ENCODE measurements at places on chromosomes 5 and 9.

GRCh38 chr5:20469792-20470191, 481.8 kb upstream of the CDH18 start:
- DNase-seq, result no peak

DNA sequence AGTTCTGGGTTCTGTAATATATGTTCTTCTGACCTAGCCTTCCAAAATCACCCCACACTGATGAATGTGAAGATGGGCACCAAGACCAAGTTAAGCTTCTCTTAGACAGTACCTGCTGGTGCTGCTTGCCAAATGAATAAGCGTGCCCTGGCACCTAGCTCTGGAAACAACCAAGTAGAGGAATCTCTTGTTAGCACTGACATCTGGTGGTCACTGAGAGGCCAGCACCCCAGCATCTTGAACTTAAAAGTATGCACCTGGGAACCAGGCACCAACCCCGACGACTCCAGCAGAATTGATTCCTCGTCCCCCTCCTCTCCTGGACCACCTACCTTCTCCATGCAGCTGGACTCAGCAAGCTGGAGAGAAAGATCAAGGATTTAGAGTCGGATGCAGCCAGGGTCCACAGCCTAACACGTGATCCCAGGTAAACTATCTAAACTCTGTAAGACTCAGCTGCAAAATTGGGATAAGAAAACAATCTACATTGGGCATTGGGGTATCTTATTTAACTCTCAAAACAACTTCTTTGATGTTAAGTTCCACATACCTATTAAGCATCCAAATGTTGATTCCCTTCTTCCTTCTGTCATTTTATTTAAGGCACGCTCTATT, 89.8 kb downstream of the SLC1A3 start:
- DNase-seq, result peak; percentile 19

- no peak for DNase-seq
Measured at GRCh38 chr5:174895360-174895759, 171.0 kb downstream of the MSX2 start.

DNA sequence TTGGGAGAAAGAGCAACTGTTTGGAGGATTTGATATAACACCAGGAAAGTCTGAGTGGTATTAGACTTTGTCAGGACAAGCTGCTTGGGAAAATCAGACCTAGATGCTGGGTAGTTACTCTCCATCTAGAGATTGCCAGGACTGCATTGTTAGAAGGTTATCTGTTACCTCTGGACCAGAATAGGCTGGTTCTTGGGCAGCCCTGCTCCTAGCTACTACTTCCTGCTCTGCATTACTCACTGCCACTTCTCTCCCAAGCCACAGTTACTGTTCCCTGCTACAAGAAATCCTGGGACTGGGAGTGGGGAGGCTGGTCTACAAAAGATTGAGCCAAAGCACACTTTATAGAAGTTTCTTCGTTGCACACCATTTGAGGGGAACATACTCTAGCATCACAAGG, 95.5 kb upstream of the KCNN2 start:
- DNase-seq, result no peak

GRCh38 chr5:168446983-168447619, 39.2 kb upstream of the RARS1 start:
- no peak for DNase-seq

DNA sequence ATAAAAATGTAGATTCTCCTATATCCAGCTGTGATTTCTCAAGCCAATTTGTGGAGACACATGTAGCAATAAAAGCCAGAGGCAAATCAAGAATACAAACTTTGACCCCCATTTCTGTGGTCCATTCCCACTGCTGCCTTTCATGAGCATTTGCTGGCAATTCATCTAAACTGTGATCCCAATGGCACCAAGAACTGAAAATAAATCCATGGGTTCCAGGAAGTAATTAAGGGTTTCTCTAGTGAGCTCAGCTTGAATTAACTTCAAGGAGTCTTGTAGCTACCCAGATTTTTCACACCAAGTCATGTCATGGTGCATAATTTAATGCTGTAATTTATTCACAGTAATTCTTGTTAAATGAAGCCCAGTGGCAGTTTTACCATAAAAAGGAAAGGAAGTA, 145.0 kb upstream of the SMC2 start:
- no peak for DNase-seq

DNA sequence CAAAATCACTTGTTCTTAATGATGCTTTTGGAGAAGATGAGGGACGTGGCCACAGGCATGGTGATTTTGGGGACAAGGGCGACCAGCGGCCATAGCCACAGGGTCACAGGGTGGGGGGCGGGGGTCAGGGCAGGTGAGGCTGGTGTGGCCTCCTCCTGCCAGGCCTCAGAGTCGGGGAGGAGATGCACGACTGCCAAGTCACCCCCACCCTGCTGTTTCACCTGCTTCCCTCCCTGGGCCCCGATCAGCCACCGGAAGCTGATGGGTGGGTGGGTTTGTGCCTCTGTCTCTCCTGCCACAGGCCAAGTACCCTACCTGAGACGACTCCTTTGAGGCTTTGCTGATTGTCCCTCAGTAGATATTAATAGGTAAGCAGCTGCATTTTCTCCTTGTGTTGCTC, 199.3 kb downstream of the PAX5 start:
- DNase-seq, result no peak

DNA sequence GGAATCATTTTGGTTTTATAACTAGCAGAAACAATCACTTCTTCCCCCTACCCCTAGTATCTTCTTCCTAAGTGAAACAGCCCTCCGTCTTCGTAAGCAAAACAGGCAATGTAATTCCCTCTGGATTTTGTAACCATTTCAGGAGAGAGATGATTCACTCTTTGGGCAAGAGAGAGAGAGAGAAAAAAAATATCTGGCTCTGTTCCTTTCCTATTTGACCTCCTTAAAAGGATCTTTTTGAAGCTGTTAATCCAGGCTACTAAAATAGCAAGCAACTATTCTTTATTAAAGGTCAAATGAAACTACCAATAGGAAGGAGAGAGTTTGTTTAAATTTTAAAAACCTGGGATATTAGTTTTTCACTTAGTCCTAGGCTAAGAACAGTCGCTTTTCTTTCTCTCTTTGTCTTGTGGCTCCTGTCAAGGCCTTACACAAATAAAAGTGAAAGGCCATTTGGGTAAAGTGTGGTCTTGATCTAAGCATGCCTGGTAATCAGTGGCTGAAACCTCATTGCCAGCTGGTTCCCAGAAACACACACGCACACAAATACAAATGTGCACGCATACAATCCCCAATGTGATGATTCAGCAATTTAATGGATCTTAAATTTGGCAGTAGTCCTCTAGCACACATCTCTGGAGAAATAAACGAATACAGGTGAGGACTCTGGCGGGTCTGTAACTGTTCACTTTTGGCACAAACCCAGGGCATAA, 70.2 kb downstream of the PRUNE2 start:
- no peak for DNase-seq

GRCh38 chr9:125609744-125610143, 97.3 kb downstream of the MAPKAP1 start:
- DNase-seq, result no peak

- no peak for DNase-seq
Measured at GRCh38 chr5:32512926-32513325, 68.4 kb upstream of the ZFR start.

- peak; percentile 1 for DNase-seq
Measured at GRCh38 chr9:90287567-90288274, 354.9 kb downstream of the DIRAS2 start.

DNA sequence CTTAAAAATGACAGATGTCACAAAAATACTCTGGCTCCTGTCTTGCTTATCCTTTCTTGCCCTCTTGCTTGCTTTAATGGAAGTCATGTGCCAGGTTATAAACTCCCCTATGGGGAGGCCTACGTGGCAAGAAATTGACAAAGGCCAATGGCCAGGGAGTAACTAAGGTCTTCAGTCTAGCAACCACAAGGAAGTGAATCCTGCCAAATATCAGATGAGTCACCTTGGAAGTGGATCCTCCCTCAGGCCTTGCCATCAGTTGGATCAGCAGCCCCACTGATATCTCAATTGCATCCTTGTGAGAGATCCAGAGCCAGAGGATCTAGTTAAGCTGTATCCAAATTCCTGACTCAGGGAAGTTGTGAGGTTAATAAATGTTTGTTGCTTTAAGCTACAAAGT, 82.8 kb downstream of the CAAP1 start:
- DNase-seq, result no peak

GRCh38 chr9:112218908-112219307, 43.8 kb upstream of the SUSD1 start:
- no peak for DNase-seq

DNA sequence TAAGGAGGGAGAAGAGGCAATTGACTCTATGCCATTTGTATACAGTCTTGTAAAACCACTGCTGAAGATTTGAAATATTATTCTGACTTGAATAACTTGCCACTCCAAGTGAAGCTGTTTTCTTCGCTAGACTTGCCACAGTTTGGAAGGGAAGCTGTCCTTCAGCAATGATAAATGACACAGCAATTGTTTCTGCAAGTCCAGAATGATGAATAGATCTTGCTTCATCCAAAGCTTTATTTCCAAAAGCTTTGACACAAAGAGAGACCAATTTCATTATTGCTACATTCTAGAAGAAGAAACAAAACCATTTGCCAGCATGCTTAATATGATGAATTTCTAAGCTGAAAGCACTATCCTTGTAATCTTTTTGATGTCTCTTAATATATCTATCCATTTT, 73.7 kb downstream of the ZNF366 start:
- DNase-seq, result no peak

DNA sequence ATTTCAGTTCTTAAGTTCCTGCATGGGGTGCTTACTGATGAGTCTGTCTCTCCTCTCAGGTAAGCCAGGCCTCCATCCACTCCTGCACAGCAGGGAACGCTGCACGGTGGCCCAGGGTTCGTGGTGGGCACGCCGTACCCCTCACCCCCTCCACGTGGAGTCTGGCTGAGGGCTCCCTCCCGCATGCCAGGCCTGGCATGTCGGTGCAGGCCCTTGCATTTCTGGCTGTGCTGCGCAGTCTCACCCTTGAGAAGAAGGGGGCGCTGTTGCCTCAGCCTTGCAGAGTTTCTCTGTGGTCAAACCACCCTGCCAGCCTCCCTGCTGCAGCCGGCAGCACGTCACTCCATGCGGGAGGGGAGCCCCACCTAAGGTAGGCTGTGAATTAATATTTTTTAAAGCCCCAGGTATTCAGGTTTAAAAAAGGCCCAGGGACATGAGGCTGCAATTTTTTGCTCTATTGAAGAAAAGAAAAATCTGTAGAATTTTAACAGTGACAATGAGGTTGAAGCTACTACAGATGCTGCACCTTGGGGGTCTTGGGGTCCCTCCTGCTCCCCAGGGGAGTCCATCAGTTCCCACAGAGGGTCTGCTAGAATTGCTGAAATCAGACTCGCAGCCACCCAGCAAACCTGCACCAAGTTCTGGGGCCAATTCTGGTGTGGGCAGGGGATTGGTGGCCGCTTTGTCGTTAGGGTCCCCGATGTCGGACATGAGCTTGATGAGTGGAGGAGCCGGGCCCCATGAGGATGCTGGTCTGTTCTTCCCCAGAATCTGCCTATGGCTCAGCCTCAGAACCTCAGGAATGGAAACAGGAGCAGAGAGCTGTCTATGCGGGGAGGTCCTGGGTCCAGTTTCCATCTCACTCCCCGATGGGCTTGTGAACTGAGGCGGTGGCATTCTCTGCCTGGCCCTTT, 52.6 kb downstream of the TENT4A start:
- peak; percentile 66 for DNase-seq

- no peak for DNase-seq
Measured at GRCh38 chr5:33311893-33312292, 128.9 kb upstream of the TARS1 start.

DNA sequence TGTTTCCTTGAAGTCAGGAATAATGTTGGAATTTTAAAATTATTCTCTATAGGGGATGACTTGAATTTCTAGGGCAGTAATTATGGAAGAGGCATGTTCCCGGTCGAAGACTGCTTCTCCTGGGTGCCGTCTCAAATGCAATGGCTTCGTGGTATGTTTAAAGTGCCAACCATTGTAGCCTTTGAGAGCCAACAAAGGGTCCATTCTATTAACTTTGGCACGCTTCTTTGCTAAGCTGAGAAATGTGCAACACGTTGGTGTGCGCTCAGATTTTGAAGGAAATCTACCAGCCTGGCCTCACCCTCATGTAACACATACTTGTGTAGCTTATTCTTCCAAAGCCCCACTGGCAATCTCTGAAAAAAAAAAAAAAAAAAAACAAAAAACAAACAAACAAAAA, 221.2 kb upstream of the ANKH start:
- no peak for DNase-seq

- peak; percentile 78 for DNase-seq
Measured at GRCh38 chr9:105114964-105115728, 129.3 kb upstream of the SLC44A1 start.

- DNase-seq, result no peak
Measured at GRCh38 chr5:4348423-4348822, 752.8 kb downstream of the IRX1 start.

DNA sequence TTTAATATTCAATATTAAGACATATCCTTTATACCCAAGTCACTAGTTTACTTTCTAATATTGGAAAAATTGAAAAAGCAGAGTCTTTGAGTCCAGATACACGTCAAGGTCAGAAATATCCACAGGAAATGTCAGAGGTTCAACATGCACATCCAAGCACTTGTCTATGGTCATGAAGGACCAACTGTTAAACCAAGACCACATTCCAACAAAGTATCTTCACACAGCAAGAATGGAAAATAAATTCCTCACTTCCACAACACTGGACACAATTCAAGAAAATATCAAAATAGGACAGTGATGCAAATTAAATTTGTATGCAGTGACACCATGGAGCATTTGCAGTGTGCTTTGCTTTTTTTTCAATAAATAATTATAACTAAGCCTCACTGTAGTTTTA, 142.5 kb downstream of the GABRB2 start:
- no peak for DNase-seq

GRCh38 chr5:17370651-17371050, 127.4 kb upstream of the TAF11L2 start:
- DNase-seq, result no peak

- DNase-seq, result no peak
Measured at GRCh38 chr5:42268630-42269029, 154.6 kb upstream of the GHR start.

GRCh38 chr5:112643339-112643971, 94.2 kb upstream of the APC start:
- no peak for DNase-seq

GRCh38 chr5:154276973-154277331, 86.4 kb downstream of the GALNT10 start:
- DNase-seq, result no peak

DNA sequence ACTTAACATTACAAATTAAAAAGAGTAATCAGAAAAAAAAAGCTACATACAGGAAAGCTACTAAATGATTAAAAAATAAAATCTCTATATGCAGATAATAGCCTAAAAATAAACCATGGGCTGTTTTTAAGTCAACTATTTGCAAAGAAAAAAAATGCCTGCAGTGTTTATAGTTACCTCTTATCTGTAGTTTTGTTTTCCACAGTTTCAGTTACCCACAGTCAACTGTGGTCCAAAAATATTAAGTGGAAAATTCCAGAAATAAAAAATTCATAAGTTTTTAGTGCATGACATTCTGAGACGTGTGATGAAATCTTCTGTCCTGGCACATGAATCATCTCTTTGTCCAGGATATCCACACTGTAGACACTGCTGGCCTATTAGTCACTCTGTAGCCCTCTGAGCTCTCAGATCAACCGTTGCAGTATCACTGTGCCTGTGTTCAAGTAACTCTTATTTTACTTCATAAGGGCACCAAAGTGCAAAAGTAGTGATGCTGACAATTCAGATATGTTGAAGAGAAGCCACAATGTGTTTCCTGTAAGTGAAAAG, 59.2 kb downstream of the PRELID2 start:
- no peak for DNase-seq

Data from CD4-positive, alpha-beta T cell treated with Interleukin-1 beta for 1 hour (primary cell).